ENCODE measurements at places on chromosomes 7 and 10. TPM values are rescaled to one million over a fixed set of nuclear protein-coding genes. Genes with fewer than 3 reads are reported as not detected.

Gene OR13A1
- total RNA-seq, result 0.33 TPM

- no peak for DNase-seq
Observed at GRCh38 chr7:132730105-132730504, 153.8 kb upstream of the PLXNA4 start.

Gene SLC26A3
- 36.4 TPM for total RNA-seq

- no peak for DNase-seq
Observed at GRCh38 chr10:75722609-75723008, 291.2 kb downstream of the LRMDA start.

Gene RNF32
- total RNA-seq, result 2.9 TPM

Gene AQP1
- total RNA-seq, result 213 TPM

Gene ARHGEF5
- total RNA-seq, result 31.8 TPM

DNA sequence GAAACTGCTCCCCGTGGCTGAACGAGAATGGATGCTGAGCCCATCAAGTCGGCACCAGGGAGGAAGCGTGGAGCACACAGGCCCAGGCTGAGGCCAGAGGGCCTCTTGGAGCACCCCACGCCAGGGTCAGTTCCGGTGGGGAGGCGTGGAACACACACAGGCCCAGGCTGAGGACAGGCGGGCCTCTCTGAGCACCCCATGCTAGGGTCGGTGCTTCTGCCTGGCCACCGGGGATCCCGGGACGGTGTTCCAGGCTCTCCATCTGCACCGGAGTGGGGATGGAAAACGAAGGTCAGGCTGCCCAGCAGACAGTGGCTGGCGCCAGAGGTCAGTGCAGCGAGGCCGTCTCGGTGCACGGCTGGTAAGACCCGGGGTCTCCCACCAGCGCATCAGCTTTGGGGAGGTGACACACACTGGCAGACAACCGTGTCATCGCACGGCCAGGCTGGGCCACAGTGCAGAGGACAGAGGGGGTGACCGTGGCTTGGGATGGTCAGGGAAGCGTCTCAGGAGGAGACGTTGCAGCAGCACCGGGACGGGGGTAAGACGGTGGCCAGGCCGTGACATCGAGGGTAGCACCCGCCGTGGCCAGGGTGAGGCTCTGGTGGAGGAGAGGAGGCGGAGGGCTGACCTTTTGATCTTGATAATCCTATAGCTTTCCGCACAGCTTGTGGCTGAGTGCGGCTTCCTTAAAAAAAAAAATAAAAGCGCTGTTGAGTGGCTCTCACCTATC lies 203.9 kb downstream of the ELFN1 start:
- no peak for DNase-seq

GRCh38 chr7:91459539-91459938 lies 195.3 kb downstream of the FZD1 start:
- DNase-seq, result no peak

DNA sequence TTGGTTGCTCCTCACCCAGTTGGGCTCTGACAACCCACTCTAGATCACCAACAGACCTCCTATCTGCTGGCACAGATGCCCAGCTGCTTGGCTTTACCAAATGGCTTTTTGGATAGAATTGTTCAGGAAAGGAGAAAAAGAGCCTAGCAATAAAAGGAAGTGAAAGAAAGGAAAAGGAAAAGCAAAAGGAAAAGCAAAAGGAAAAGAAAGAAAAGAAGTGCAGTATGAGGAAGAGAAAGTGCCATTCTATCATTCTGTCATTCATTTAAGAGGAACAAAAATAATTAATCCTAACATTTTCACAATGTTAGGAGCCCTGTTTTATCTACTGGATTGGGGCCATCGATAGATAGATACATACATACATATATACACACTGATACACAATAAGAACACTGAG lies 353.6 kb downstream of the THSD7A start:
- no peak for DNase-seq

GRCh38 chr7:92557249-92557648 lies 28.7 kb downstream of the RBM48 start:
- DNase-seq, result no peak

- DNase-seq, result no peak
Observed at GRCh38 chr7:7438851-7439250, 96.8 kb downstream of the COL28A1 start.

Gene LIPM
- not detected for total RNA-seq

- DNase-seq, result no peak
Observed at GRCh38 chr7:2109251-2109872, 123.4 kb downstream of the MAD1L1 start.

GRCh38 chr10:121096617-121097431 lies 245.7 kb downstream of the WDR11 start:
- DNase-seq, result no peak

DNA sequence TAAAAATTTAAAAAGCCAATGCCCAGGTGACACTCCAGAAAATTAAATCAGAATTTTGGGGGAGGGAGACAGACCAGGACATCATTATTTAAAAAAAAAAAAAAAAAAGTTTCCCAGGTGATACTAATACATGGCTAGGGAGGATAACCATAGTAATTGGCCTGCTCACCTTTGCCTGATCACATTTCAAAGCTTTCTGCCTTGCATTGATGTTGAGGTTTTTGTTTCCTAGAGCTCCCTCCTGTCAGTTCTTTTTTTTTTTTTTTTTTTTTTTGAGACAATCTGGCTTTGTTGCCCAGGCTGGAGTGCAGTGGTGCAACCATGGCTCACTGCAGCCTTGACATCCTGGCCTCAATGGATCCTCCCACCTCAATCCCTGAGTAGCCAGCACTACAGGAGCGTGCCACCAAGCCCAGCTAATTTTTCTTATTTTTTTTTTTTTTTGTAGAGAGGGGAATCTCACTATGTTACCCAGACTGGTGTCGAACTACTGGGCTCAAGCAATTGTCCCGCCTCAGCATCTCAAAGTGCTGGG lies 38.1 kb downstream of the CPED1 start:
- DNase-seq, result no peak

DNA sequence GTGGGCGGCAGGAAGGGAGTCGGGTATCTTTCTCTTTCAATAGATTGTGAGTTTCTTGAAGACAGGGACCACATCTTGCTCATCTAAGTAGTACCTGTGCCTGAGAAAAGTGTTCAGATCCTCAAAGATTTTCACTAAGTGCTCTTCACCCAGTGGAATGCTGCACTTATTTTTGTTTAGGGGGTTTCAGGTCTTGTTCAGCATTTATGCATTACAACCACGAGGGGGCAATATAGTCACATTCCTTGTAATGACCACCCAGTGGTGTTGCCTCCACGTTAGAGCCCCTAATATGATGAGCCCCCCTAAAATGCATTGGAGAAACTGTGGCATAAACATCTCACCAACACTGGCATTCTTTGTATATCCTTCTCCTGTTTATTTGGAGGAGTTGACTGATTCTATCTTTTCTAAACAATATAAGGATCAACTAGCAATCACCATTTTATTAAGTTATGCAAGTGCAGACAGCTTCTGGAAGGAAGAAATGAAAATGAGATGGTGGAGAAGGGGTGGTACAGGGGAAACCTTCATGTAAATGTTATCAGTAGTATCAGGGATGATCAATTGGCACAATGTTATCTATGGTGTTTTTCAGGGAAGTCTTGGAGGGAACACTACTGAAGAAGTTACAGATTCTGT lies 3.1 kb upstream of the PAPSS2 start:
- DNase-seq, result no peak

DNA sequence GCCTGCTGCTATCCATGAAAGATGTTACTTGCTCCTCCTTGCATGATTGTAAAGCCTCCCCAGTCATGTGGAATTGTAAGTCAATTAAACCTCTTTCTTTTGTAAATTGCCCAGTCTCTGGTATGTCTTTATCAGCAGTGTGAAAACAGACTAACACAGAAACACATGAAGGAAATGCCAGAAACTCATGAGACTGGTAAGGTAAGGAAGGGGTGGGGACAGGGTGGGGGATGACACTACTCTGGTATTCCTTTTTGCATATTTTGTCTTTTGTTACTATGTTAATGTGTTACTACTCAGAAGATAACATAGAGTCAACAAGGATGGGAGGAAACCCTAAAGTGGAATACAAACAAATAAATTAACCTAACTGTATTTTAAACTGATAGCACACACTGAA lies 69.8 kb upstream of the DRGX start:
- DNase-seq, result no peak

Gene TMEM225B
- total RNA-seq, result 2.0 TPM

GRCh38 chr10:61995220-61995503 lies 93.7 kb downstream of the ARID5B start:
- DNase-seq, result no peak

GRCh38 chr7:7857143-7857583 lies 111.4 kb upstream of the GLCCI1 start:
- DNase-seq, result no peak

Gene CCDC146
- 11.5 TPM for total RNA-seq

GRCh38 chr7:107002529-107002998 lies 41.9 kb upstream of the PRKAR2B start:
- no peak for DNase-seq

- DNase-seq, result no peak
Observed at GRCh38 chr7:94176694-94177200, 172.6 kb upstream of the BET1 start.

DNA sequence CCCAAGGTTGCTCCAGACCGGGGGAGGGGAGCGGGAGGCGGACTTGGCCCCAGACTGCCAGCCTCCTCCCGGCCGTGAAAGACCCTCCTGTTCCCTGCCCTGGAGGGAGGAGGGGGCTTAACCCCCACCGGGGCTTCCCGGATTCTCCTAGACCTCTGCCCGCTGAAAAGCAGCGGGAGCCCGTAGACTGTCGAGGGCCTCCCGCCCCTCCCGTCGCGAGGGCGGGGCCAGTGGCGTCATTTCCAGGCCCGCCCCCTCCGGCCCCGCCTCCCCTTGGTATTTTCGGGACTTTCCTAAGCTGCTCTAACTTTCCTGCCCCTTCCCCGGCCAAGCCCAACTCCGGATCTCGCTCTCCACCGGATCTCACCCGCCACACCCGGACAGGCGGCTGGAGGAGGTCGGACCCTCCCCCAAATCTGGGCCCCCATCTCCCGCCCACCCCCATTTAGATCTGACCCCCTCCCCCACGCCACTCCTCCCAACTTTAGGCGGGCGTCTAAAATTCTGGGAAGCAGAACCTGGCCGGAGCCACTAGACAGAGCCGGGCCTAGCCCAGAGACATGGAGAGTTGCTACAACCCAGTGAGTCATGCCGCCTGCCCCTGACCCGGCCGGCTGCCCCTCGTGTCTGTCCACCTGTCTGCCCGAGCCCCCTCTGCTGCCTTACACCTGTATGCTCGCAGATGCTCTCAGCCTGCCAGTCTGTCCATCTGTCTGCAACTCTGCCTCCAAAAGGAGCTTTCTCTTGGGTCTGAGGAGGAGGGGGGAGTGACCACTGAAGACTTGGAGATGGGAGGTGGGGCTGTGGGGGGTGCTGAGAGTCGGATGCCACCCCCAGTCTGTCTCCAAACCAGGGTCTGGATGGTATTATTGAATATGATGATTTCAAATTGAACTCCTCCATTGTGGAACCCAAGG lies at the start of gene NFKB2:
TSS of gene NFKB2 (plus strand) at position 306 of the 917 bp plus-strand sequence. CDS start at position 561, 255 bp downstream.
- DNase-seq, result peak; percentile 86

Gene LOXL4
- total RNA-seq, result 6.9 TPM

DNA sequence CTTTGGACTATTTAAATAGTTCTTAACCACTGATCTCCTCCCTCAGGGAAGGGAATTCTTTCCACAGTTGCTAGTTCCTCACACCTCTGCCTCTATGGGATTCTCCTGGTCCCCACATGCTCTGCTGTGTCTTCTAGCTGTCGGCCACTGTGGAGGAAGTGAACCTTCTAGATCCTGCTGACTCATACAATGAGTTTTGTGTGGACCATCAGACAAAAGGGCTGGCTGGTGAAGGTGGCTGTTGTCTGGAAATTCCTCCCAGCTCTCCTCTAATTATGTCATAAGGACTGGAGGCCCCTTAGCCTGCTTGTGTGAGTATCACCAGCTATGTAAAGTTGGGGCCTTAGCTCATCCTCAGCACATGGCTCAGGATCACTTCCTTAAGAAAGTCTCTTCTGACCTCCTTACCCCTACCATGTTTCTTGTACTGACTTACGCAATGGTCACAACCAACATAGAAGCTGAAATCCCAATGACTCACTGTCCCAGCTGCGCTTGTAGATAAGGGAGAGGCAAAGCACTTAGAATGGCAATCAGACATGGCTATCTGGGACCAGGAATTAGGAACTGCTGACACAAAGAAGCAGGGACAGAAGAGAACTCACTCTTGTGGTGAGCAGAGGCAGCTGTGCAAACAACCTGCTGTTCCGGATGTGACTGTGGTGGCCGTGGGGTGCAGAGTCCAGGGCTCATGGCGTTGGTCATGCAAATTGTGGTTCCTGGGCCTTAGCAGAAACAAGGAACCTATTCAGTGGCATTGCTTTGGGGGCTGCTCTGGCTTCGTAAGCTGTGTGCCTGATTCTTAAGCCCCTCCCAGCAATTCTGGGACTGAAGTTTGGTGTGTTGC lies 2.5 kb upstream of the MACC1 start:
- peak; percentile 45 for DNase-seq

GRCh38 chr10:1348773-1349050 lies 292.5 kb downstream of the WDR37 start:
- no peak for DNase-seq

- DNase-seq, result no peak
Observed at GRCh38 chr10:1293636-1294435, 237.7 kb downstream of the WDR37 start.

Measured in breast epithelium (tissue), 4 donors.